ENCODE measurements at places on chromosomes 5 and 9. TPM values are rescaled to one million over a fixed set of nuclear protein-coding genes. Genes with fewer than 3 reads are reported as not detected.

GRCh38 chr5:73857446-73857845 is 231.4 kb downstream of the ARHGEF28 start:
- no peak for DNase-seq

DNA sequence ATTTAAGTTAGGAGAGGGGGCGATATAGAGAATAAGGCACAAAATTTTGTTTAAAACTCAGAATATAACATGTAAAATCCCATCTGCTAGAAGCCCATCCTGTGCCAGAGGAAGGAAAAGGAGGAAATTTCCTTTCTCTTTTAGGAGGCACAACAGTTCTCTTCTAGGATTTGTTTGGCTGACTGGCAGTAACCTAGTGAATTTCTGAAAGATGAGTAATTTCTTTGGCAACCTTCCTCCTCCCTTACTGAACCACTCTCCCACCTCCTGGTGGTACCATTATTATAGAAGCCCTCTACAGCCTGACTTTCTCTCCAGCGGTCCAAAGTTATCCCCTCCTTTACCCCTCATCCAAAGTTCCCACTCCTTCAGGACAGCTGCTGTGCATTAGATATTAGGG is 18.3 kb downstream of the MOCS2 start:
- DNase-seq: no peak

- no peak for DNase-seq
Measured at GRCh38 chr9:133683586-133684120, 47.5 kb downstream of the DBH start.

DNA sequence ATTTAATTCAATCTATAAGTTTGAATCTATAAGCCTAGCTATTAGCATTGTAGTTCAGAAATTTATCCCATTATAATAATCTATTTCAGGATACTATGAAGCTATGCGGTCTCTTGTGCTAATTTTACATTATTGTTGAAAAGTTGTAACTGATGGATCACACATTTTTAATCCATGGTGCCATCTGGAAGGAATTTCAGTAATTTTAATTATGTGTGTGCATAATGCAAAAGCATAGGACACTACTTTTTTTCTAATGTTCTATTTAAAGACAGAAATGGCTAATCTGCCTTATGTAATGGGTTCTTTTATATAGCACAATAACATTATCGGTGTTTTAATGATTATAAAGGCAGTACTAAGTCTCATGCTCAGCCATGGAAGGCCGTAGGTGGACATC is 90.6 kb downstream of the HOMER1 start:
- DNase-seq: no peak

GRCh38 chr5:178780581-178781498 is 50.4 kb upstream of the ZNF354A start:
- no peak for DNase-seq

Gene ANKDD1B
- 0.41 TPM for polyA plus RNA-seq

GRCh38 chr9:95157481-95158151 is 159.9 kb downstream of the FANCC start:
- DNase-seq: peak; percentile 46

Measured in urinary bladder (tissue), 4 donors.